H7 (cell line): ENCODE measurements at places on chromosomes 5 and 9. TPM values are rescaled to one million over a fixed set of nuclear protein-coding genes. Genes with fewer than 3 reads are reported as not detected.

Gene CCL28
- total RNA-seq, result not detected in 2 replicates

Gene FGFR4
- 105 and 110 TPM in 2 replicates for total RNA-seq

Gene SSBP2
- total RNA-seq, result 26.1 and 38.8 TPM in 2 replicates

Gene GLRA1
- not detected in 2 replicates for total RNA-seq

Gene RECK
- 11.7 and 16.1 TPM in 2 replicates for total RNA-seq

Gene PPP3R2
- not detected in 2 replicates for total RNA-seq

Gene ENTPD2
- not detected in 2 replicates for total RNA-seq

Gene CMYA5
- total RNA-seq, result 0.80 and 1.00 TPM in 2 replicates

Gene NPR2
- 6.4 and 7.5 TPM in 2 replicates for total RNA-seq
